ENCODE measurements at places on chromosomes 1 and 21.
A peak's percentile ranks its signal among the peaks of the same experiment; 100 is the strongest.

DNA sequence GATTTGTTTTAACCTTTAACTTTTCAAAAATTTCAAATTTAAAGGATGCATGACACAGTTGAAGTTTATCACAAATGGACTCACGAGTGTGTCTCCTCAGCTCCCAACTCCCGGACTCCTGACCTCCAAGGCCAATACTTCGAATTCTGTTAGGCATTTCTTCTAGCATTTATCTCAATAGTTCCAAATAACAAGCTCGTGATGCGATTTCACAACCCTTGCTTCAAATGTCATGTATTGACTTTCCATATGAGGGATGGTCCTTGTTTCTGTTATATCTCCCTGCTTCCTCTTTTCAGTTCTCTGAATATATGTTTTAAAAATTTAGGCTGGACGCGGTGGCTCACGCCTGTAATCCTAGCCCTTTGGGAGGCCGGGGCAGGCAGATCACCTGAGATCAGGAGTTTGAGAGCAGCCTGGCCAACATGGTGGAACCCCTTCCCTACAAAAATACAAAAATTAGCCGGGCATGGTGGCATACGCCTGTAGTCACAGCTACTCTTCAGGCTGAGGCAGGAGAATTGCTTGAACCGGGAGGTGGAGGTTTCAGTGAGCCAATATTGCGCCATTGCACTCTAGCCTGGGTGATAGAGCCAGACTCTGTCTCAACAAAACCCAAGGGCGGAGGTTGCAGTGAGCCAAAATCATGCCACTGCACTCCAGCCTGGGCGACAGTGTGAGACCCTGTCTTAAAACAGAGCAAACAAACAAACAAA lies 52.0 kb upstream of the TINAGL1 start:
- DNase-seq: no peak

DNA sequence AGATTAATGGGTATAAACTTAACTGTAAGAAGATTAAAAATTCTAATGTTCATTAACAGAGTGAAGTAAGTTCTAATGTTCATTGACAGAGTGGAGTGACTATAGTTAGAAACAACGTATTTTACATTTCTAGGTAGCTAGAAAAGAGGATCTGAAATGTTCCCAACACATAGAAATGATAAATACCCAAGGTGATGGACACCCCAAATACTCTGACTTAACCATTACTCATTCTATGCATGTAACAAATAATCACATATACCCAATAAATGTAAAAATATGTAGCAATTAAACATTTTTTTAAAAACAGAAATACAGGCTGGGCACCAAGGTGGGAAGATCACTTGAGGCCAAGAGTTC lies 62.1 kb downstream of the ABL2 start:
- DNase-seq: no peak

GRCh38 chr1:66944330-66945274 lies 19.8 kb downstream of the MIER1 start:
- DNase-seq: no peak

DNA sequence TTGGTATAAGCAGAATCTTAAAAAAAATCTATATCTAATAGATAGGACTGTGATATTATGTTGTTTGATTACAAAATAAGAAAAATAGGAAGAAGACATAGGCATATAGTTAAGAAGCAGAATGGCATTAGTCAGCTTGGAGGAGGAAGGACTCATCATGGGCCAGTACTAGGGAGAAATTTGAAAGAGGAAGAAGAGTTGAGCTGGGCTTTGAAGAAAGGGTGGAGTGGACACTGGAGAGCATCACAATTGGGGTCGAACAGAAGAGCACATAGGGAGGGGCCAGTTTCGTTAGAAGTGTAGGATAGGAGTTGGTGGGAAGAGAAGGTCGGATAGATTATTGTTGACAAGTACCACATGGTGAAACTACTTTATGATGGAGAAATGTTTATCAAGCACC lies 129.3 kb downstream of the CACHD1 start:
- no peak for DNase-seq

GRCh38 chr1:35431173-35431599 lies 126.0 kb downstream of the KIAA0319L start:
- DNase-seq: no peak

GRCh38 chr1:9878404-9878803 lies 31.7 kb downstream of the CTNNBIP1 start:
- no peak for DNase-seq

DNA sequence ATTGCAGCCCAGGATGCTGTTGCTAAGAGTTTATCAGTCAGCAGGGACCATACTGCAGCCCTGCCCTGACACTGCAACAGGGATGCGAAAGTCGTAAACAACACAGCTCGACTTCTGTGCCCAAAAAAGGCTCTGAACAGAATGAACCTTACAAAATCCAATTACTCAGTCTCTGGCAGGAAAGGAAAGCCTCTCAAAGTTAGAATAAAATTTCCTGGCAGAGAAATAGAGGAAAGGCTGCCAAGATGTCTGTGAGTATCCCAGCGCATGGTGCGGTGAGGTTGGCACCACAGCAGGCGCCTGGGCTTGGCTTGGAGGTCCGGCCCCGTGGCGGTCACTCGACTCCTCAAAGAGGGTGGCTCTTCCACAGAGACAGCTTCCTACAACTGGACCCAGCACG lies 185.8 kb downstream of the PCP4 start:
- no peak for DNase-seq

- no peak for DNase-seq
Measured at GRCh38 chr1:209266590-209267205, 316.8 kb upstream of the CAMK1G start.

- no peak for DNase-seq
Measured at GRCh38 chr21:28298251-28298672, 694.4 kb downstream of the LTN1 start.

- DNase-seq: no peak
Measured at GRCh38 chr21:35563885-35564451, 496.4 kb downstream of the SETD4 start.

GRCh38 chr1:12616709-12617373 lies 1.2 kb downstream of the DHRS3 start:
- DNase-seq: no peak

DNA sequence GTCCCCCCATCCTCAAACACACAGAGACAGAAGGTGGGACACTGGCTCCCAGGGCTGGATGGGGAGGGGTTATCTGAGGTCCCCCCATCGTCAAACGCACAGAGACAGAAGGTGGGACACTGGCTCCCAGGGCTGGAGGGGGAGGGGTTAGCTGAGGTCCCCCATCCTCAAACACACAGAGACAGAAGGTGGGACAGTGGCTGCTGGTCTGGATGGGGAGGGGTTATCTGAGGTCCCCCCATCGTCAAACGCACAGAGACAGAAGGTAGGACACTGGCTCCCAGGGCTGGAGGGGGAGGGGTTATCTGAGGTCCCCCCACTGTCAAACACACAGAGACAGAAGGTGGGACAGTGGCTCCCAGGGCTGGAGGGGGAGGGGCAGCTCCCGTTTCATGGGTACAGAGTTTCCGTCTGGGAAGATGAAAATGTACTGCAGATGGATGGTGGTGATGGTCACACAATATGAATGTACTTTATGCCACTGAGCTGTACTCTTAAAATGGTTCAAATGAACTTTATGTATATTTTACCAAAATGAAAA lies 69.2 kb downstream of the SCCPDH start:
- DNase-seq: no peak

GRCh38 chr1:222002503-222002902 lies 260.6 kb upstream of the DUSP10 start:
- DNase-seq: no peak

DNA sequence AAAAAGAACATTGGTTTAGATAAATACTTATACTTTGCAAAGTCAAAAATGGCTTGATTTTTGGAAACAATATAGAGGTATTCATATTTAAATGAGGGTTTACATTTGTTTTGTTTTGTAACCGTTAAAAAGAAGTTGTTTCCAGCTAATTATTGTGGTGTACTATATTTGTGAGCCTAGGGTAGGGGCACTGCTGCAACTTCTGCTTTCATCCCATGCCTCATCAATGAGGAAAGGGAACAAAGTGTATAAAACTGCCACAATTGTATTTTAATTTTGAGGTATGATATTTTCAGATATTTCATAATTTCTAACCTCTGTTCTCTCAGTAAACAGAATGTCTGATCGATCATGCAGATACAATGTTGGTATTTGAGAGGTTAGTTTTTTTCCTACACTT lies 65.3 kb upstream of the SAMD13 start:
- no peak for DNase-seq

- DNase-seq: no peak
Measured at GRCh38 chr1:31637915-31638673, 6.6 kb downstream of the PEF1 start.

DNA sequence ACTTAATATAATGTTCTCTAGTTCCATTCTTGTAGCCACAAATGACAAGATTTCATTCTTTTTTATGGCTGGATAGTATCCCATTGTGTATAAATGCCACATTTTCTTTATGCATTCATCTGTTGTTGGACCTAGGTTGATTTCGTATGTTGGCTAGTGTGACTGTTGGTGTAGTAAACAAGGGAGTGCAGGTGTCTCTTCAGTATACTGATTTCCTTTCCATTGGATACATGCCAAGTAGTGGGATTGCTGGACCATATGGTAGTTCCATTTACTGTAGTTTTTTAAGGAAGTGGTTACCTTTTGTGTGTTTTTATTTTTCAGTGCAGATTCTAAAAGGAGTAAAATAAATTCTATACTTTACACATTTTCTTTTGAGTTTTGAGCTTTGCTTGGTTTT lies 5.7 kb downstream of the PARK7 start:
- DNase-seq: no peak

GRCh38 chr1:95207223-95207935 lies 26.6 kb upstream of the RWDD3 start:
- DNase-seq: no peak

DNA sequence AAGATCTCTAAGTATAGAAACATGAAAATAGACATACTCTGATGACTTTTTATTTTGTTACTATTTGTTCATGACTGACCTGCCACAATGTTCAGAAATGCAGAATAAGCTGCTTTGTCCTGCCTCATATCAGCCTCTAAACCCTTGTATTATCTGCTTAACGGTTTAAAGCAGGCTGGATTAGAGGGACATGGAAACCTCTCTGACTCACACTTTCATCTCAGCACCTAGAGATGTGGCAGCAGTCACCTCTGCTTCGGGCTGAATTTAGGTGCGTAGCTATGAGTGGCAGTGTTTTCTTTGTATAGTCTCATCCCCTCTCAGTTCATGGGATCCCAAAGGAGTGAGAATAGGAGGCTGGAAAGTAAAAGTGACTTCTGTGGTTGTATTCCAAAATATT lies 255.4 kb downstream of the RGS7 start:
- no peak for DNase-seq

DNA sequence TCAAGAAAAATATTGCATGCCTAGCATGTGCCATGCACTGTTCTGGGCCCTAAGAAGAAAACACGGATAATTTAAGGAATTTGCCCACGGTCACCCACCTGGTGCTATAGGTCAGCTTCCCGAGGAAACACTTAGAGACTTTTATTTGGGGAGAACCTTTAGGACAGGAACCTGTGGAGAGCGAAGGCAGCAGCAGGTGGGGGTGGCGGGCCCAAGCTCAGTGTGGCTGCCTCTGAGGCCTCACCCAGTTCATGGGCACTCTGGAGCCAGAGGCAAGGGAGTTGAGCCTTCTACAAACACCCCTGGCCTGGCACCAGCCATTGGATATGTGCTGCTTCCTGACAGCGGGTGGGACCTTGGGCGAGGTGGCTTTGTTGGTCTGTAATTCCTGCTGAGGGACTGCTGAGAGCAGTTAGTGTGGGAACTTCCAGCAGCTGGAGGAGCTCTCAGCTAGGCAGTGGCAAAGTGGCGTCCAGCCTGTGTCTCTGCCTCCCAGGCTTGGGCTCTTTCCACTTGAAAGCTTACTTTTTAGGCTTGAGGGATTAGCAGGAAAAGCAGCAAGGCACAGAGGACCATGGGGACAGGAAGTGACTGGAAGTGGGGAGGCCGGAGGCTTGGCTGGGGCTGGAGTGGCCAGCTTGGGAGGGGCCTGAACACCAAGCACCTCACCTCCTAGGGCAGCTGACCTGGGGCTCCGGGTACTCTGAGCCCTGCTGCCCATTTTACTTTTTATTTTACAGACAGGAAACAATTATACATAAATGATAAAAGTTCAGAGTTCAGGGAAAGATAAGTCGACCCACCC lies 19.1 kb downstream of the MRPL37 start:
- no peak for DNase-seq

DNA sequence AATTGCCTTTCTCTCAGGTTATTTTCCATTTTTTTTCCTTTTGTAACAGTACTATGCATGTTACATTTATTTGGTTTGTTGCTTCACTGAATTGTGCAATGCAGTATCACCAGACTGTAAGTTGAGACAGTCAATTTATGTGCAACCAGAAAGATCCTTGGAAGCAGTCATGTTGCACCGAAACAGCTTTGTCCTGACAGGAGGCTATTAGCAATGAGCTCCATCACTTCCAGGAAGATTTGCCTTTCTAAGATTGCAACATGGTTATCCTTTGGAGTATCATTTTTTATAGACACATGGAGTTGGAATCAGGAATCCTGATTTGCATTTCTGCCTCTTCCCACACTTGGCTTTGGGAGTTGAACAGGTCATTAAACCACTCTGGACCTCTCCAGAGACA lies 84.5 kb upstream of the ST6GALNAC5 start:
- no peak for DNase-seq

DNA sequence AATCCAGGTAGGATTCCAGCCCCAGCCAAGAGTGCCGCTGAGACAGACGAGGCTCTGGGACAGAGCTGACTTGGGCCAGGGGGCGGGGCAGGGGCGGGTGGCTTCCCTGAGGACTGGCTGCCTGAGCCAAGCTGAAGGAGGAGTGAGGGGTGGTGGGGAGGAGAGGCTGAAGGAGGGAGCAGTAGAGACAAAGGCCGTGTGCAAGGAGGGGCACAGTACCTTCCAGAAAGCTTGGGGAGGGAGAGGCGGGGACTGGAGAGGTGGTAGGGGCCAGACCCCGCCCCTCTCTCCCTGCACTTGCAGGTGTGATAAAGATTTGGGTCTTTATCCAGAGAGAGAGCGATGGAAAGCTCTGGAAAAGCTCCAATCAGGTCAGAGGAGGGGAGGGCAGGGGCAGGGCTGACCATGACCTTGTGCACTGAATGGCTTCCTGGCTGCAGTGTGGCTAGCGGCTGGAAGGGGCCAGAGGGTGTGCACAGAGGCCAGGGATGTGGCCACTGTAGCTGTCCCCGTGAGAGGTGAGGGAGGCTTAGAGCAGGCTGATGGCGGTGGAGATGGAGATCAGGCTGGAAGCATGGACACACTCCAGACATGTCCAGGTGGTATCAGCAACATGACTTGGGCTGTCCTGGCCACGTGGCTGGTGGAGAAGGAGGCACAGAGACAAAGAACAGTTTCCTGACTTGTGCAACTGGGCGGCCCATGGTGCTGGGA lies 6.7 kb upstream of the EPHA8 start:
- DNase-seq: peak; percentile 76

DNA sequence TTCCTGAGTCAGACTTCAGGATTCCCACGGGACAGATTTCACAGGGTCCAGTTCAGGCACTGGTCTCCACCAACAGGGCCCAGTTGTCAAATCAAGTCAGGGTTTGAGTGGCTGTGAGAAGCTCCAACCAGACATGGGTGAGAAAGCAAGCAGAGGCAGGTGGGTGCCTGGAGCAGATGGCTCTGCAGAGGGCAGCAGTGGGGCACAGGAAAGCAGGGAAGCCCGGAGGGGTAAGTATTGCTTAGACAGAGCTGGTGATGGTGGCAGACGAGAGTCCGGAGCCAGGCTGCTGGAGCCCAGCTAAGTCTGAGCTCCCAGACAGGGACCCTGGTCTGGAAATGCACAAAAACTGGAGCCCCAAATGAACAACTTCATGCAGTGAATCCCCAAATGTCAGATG lies 40.4 kb downstream of the RIMS3 start:
- peak; percentile 28 for DNase-seq
